ENCODE measurements at places on chromosomes 4 and X.

GRCh38 chr4:87882321-87882720, 49.6 kb downstream of the MEPE start:
- DNase-seq: no peak

DNA sequence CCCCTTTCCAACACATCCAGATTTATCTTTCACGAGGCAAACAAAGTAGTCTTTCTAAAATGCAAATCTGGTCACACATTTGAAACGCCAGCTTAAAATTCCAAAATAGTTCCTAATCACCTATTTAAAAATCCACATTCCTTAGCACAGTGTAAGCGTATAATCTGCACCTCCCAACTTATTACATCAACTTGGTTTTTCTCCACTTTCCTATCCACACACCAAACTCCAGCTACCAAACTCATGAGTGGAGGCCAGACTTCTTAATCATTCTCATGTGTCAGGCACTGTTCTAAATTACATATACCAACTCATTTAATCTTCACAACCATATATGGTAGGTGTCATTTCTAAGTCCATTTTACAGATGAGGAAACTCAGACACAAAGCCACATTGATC, 33.8 kb downstream of the ENOX2 start:
- no peak for DNase-seq

- DNase-seq: no peak
Measured at GRCh38 chrX:103780336-103781061, 3.9 kb downstream of the PLP1 start.

GRCh38 chr4:21117541-21118180, 417.4 kb downstream of the PACRGL start:
- DNase-seq: no peak

GRCh38 chr4:149164282-149164681, 651.4 kb downstream of the IQCM start:
- no peak for DNase-seq
